CD4-positive, alpha-beta T cell treated with Interleukin-1 beta for 1 hour (primary cell): ENCODE measurements at places on chromosomes 7 and 10.

- DNase-seq, result no peak
Observed at GRCh38 chr10:69056129-69056528, 31.8 kb upstream of the SRGN start.

GRCh38 chr10:7458556-7458955 is 47.7 kb upstream of the SFMBT2 start:
- no peak for DNase-seq

DNA sequence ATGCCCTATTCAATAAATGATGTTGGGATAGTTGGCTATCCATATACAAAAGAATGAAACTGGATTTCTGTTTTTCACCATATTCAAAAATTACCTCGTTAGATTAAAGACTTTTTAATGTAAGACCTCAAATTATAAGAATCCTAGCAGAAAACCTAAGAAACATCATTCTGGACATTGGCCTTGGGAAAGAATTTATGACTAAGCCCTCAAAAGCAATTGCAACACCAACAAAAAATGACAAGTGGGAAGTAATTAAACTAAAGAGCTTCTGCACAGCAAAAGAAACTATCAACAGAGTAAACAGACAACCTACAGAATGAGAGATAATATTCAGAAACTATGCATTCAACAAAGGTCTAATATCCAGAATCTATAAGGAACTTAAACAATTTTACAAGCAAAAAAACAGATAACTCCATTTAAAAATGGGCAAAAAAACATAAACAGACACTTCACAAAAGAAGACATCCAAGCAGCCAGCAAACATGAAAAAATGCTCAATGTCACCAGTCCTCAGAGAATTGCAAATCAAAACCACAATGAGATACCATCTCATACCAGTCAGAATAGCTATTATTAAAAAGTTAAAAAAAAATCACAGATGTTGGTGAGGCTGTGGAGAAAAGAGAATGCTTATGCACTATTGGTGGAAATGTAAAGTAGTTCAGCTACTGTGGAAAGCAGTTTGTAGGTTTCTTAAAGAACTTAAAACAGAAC is 309.8 kb downstream of the AHR start:
- no peak for DNase-seq

DNA sequence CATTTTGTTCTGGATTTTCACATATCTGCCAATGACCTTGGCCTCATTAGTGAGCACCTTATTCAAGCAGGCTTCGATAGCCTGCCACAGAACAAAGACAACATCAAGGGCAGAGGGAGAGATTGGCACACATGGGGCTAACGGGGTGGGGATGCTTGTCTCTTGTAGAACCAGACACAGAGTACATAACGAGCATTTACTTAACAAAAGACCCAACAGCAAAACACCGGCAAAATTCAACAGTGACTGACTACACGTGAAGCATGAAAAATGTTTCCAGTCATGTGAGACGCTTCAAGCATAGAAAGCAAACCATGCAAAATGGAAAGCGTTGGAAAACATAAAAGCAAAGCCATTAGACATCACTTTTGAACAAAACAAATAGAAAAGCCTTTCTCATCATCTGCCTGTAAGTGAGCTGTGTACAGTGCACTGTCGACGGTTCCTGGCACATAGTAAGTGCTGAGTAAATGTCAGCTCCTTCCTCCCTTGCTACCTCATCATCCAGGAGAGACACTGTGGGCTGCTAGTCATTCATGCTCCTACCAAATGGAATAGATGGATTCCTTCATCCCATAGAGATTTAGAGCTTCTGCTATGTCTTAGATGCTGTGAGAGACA is 134.4 kb upstream of the AGK start:
- no peak for DNase-seq

DNA sequence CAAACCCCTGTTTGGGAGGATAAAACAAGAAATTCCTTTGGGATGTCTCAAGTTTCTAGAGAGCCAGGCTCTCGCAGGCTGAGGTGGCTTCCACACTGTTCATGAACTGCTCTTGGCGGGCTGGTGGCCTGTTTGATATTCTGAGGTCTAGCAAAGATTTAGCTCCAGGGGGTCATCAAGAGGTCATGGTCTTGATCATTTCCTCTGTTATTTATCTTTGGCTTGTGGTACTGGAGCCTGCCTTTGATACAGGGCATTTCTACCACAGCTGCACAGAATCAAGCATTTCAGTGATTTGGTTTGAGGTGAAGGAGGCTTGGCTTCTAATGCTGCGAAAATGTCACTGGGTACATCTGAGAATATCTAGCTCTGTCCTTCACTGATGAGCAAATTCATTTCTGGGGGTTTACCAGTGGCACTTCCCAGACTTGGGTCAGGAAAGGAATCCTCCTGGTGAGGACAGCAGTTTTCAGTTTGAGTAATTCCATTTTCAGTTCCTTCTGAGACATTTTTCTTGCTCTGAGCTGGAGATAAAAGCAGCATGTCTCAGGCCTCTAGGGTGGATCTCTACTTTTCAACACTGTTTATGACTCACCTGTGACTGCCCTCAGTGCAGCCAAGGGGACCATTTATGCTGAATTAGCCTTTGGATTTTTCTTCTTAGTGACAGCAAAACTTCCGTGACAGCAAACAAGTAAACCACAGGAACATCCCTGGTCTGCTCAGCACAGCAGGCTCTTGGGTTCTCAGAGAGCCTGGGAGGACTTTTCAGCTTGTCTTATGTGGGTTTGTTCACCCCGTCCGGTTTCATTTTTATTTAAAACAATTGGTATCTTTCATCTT is 312.0 kb downstream of the RNLS start:
- peak; percentile 49 for DNase-seq

DNA sequence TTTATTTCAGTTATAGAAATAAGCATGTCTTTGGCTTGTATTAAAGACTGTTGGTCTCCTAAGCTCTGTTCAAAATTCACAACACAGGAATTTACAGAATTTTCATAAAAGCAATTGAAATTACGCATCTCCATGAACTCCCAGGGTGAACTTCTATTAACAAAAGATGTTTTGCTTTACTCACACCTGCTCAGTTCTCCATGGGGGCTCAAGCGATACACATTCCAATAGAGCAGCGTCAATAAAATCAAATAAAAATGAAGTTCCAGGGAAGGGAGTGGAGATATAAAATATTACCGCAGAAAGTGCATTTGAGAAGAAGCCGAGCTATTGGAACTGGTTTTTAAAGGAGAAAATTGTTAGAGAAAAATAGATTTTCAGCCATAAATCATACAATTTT is 41.5 kb upstream of the ZNF438 start:
- no peak for DNase-seq

GRCh38 chr10:44660271-44660670 is 250.9 kb upstream of the TMEM72 start:
- no peak for DNase-seq

- no peak for DNase-seq
Observed at GRCh38 chr7:100612730-100613390, 520 bp downstream of the MOSPD3 start.

- no peak for DNase-seq
Observed at GRCh38 chr7:151840088-151840910, 36.6 kb downstream of the PRKAG2 start.

DNA sequence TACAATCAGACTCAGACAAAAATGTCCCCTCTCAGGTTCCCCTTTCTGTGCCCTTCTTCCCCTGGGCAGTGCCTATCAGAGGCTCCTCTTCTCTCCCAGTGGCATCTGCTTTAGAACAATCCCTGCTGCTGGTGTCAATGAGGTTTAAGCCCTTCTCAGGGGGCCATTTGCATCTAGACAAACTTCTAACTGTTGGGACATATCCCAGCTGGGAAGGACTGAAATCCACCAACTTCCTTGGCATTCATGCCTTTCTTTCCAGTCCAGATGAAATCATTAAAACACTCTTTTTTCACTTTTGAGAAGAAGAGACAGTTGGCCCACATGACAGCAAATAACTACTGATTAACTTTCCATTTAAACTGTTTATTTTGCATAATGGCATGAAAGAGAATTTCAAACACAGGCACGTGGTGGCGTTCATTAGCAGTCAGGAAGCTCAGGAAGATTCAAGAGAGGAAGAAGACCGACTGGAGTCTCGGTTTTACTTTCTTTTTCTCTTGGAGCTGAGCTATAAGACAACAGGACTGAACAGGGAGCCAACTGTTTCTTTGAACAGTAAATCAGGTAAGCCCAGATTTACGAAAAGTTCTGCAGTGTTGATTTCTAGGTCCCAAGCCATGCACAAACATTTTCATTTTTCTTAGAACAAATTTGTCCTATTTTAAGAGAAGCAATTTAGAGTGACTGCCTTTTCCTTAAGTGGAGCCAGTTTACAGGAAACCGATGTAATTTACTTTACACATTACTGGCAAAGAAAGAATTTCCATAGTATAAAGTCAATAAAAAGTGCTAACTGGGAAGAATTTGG is at the start of gene GIMAP2:
Gene GIMAP2 (plus strand): TSS at position 488 of the 811 bp plus-strand sequence. CDS start 1,354 bp downstream, outside the sequence.
- peak; percentile 66 for DNase-seq

DNA sequence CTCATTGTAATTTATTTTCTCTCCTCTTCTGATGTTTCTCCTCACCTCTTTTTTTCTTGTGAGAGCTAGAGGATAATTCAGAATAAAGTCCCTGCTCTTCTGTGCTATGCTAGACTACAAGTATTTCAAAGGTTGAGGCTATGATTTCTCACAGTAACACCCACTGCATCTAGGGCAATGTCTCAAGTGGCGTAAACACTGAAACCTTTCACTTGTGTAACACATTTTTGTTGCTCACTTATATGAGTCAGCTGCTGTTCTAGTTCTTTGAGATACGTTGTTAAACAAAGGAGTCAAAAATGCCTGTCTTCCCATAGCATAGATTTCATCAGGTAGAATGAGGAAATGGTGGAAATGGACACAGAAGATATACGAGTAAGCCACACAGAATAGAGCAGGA is 305.1 kb upstream of the PITRM1 start:
- no peak for DNase-seq

DNA sequence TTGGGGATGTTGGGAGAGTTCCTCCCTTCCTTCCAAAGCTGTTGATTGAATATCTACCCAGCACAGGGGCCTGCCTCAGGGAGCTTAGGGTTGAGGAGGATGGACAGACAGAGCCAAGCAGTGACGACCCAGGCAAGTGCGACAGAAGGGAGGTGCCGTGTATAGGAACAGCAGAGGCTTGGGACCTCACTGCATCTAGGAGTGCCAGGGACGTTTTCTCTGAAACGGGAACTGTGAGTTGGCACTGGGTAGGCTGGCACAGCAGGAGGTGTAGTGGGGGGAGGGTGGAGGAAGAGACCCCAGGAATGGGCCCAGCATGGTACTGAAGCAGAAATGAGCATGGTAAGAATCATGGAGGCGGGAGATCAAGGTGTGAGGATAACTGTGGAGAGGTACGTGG is 55.3 kb upstream of the MGMT start:
- no peak for DNase-seq

- DNase-seq, result no peak
Observed at GRCh38 chr10:29702273-29703164, 67.7 kb upstream of the SVIL start.

GRCh38 chr10:86413046-86413728 is 46.6 kb upstream of the GRID1 start:
- peak; percentile 32 for DNase-seq

DNA sequence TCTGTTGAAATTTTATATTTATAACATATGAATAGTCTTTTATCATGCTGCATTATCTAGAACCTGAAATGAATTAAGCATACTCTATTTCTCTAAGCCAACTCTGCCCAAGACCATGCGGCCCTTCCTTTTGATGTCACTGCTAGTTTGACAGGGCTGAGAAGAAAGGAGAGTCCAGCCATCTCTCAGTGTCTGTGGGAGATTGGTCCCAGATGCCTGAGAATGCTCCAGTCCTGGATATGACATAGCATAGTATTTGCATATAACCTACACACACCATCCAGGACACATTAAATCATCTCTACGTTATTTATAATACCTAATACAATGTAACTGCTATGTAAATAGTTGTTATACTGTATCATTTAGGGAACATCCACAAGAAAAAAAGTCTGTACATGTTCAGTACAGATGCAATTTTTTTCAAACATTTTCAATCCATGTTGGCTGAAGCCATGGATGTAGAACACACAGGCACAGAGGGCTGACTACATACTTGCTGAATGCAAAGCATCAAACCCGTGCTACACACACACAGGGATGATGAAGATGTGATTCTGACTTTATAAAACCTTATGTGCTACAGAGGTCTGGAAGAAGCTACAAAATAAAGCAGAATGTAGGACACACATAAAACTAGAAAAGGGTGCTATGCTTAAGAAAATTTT is 315.4 kb downstream of the PARD3 start:
- DNase-seq, result no peak

GRCh38 chr7:72098807-72099580 is 313.1 kb downstream of the CALN1 start:
- no peak for DNase-seq

- no peak for DNase-seq
Observed at GRCh38 chr7:42972699-42973500, 40.7 kb downstream of the MRPL32 start.

- no peak for DNase-seq
Observed at GRCh38 chr10:23079700-23080099, 15.7 kb upstream of the MSRB2 start.

DNA sequence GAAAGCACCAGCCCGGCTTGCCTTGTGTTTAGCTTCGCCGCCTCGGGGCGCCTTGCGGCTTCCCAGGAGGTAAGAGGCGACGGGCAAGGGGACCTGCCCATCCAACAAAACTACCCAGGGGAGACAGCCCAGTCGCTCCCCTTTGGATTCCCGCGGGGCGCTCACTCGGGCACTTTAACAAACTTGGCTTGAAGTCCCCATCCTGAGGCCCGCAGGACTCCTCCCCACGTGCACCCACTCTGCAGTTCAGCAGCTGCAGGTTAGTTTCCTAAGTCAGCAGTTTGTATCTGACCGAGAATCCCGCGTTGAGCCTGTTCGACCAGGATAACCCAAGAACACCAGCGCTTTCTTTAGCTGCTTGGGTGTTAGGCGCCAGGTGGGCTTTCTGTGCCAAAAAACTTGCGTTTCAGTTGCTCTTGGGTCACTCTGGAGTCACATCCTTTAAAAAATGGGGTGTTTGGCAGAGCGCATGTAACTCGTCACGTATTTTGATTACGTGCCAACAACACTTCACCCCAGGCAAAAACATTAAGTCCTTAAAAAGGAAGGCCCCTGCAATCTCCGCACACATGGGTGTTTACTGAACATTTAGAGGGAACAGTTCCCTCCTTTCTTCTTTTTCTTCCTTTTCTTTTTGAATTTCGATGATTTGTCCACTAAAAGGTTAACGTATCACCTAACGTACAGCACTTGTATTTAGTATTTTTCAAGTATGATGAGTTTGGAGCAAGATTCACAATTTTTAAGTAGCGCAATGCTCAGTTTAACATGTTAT is 876 bp downstream of the DNAH11 start:
- no peak for DNase-seq

DNA sequence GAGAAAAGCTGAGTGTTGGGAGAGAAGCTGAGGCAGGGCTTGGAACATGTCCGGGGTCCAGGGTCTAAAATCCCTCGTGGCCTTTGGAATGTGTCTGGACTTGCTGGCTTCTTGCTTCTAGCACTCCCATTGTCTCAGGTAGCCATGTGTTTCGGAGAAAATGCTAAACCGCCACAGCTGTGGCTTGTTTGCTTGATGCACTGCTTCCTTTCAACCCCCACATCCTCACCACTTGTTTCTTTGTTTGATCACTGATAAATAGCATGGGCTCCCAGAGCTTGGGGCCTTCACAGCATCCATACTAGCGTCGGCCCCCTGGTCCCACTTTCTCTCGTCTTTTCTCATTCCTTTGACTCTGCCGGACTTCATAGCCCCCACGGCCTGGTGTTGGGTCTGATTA is 102.7 kb downstream of the ANKRD26 start:
- DNase-seq, result no peak

GRCh38 chr10:12109286-12109685 is 20.2 kb upstream of the SEC61A2 start:
- DNase-seq, result no peak

GRCh38 chr10:80421707-80422536 is 13.6 kb downstream of the PRXL2A start:
- DNase-seq, result no peak
